Fibroblast of mammary gland (primary cell): ENCODE measurements at places on chromosomes 16 and 17.
A peak's percentile ranks its signal among the peaks of the same experiment; 100 is the strongest.

- DNase-seq = peak; percentile 55
These were observed 105.3 kb upstream of the FAM20A start for GRCh38 chr17:68706356-68706920.

DNA sequence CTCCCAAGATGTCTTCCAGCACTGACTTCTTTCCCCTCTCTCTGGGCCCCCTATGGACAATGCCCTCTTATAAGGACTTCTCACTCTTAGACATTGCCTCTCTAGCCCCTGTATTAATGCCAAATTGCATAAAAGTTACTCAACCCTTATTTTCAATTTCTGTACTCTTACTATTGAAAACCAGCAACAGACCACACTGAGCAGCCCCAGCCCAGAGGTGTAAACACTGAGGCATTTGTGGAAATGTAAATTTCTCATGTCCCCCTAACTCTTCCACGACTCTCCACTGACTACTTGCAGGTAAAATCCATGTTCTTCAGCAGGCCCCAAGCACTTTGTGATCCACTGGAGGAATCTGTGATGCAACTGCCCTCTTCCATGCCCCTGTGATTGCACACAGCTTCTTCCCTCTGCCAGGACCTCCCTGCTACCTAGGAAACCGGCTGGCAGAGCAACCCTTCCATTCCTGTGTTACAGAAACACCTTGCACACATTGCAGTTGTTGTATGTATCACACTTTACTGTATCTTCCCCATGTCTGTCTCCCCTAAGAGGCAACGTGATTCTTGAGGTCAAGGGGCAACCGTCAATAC, 4.4 kb downstream of the N4BP1 start:
- no peak for DNase-seq

DNA sequence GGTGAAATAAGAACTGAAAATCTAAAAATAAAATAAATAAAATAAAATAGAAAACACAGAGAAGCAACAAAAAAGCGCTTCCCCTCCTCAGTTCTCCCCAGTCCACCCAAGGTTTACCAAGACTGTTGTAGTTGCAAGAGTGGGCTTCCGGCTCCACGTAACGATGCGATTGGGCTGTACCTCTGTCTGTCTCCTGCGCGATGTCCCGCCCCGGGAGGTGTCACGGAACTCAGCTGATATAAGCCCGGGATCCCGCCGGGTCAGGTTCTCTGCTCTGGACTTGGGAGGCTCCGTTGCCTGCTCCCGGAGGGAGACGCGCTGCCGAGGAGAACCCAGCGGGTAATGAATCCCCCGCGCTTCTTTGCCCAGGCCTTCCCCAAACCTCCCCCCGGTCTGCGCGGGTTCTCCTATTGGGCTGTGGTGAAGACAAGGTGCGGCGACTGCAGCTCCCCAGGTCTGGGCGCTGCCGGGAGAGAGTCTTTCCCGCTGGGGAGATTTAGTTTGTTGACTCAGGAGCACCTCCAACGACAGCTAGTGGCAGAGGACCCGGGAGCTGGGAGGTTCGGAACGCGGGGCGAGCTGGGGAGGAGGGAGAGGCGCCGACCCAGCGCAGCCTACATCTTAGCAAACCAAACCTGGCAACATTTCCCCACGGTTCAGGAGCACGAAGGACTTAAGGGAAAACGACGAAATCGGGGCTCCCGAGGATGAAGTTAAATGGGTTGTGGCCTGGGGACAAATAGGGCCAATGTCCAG, at the start of gene SLFN5:
Gene SLFN5 (plus strand): TSS at position 268 of the 756 bp plus-strand sequence. CDS start 15,619 bp downstream, outside the sequence.
- peak; percentile 87 for DNase-seq

DNA sequence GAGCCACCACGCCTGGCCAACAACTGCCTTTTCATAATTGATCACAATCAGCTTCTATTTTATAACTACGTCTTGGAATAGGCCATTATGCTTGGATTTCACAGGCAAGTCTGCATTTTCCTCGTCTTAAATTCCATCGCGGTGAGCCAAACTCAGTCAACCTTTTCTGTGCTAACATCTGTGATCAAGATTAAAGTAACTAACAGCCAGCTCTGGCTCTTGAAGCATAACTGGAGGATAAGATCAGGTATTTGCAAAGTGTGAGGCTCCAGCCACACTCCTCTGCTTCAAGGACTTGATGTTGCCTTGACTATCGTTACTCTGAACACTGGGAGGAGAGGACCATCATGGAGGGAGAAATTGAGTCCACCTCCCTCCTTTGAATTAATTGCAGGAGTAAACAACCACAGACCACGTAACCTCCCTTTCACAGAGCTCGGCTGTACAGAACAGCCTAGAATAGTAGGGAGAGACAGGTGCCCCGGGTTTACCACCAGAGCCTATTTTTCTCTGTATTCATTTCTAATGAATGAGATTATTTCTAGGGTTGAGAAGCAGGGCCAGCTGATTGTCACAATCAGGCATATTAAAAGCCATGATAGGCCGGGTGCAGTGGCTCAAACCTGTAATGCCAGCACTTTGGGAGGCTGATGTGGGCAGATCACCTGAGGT, 143.0 kb downstream of the XYLT1 start:
- no peak for DNase-seq

DNA sequence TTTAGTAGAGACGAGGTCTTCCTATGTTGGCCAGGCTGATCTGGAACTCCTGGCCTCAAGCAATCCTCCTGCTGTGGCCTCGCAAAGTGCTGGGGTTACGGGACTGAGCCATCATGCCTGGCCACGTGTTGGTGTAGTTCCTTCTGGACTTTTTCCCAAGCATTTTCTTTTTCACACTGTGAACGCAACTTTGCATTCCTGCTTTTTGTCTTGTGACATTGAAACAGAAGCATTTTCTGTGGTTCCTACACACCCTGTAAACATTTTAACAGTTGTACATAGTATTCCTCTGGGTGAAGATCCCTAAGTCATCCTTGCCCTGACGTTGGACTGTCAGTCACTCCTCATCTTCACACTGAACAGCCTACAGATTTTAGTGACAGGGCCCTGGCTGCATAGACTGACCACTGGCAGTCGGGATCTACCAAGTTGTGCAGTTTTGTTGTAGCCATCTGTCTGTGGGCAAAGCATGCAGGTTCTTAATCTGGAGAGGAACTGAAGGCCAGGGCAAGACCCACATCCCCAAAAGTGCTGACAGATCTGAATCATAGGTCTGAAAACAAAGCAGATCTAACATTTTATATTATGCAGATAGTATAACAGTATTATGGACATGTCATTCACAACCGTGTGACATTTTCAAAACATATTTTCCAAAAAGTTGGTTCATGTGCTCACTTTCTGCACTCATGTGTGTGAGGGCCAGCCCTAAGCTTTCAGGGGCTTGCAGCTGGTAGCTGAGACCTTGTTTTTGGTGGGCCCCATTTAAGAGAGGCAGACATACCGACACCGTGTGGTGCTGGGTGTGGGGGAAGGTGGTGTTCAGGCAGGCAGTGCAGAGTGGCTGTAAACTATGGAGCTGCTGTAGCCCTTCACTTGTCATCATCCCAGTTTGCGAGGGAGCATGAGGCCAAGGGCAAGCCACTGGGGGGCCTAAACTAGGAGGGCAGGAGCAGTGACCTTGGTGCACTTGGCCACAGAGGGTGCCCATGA, 59.9 kb downstream of the EPN2 start:
- DNase-seq = no peak

DNA sequence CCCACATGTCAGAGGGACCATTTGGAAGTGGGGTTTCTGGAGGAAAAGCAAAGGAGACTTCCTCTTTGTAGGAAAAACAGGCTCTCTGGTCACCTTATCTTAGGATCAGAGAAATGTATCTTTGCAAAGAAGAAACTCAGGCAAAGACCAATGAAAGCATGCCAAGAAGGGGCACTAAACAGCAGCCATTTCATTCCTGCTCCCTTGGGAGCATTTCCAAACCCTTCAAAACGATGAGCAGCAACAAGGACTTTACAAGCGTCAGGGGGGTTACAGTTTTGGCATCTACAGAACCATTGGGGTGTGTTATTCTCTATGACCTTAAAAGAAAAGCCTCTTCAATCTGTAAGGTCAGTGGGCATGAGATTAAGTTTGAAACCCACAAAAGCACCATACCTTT, 122.8 kb downstream of the SMG6 start:
- DNase-seq = no peak

GRCh38 chr16:64858076-64858475, 263.8 kb downstream of the CDH11 start:
- DNase-seq = peak; percentile 51

- DNase-seq = peak; percentile 25
These were observed 9.5 kb upstream of the TCF25 start for GRCh38 chr16:89863741-89864526.

DNA sequence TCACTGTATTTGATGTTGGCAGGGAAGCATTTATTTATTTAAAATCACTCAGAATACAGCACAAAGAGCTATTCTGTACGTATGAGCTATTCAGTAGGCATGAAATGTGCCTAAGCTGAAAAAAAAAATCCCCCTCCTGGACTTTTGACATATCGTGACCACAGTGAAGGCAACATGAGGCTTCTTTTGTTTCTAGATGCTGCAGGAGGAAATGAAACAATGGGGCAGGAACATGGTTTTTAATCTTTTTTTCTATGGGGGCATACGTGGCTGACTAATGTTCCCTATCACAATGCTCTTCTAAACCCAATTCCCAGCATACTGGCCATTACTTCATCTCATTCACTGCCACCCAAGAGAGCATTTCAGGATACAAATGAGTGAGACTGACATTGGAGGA, 191.0 kb upstream of the PMFBP1 start:
- DNase-seq = no peak

DNA sequence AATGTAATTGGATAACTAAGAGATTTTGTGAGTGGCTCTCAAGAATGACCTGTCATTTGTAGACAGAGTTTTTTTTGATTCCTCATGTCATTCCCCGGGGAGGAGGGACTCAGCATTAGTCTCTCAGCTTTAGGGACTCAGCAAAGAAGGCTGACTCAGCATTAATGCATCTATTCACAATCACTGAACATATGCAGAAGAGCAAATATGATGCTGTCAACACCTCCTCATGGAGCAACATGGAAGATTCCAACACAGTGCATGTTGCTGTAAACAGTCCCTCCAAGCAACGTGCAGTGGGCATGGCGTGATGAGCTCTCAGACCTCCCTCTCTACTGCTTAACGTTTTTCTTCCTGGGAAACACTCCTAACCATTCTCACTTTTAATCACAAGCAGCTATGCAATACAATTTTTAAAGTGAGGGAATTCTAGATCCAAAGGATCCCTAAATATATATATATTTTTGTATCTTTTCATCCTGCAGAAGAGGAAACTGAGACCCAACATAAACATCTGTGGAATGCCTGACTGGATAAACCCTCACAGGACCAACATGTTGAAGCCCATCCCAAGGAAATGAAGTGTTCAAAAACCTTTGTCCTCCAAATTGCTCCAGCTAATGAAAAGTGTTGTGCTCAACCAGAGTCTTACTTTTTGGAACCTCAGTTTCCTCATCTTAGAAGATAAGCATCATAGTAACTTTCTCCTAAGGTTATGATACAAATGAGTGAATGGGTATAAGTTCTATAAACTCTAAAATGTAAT, 38.9 kb downstream of the TMEM100 start:
- no peak for DNase-seq

GRCh38 chr16:54051821-54052220, 234.8 kb downstream of the IRX3 start:
- DNase-seq = no peak
